GM23338 (cell line): ENCODE measurements at places on chromosomes 6 and 20. TPM values are rescaled to one million over a fixed set of nuclear protein-coding genes. Genes with fewer than 3 reads are reported as not detected.

Gene PAQR8
- 3.6 and 3.7 TPM in 2 replicates for polyA plus RNA-seq

Gene RSPO3
- 0.30 TPM in 1 of 2 replicates, not detected in the other for polyA plus RNA-seq

Gene F13A1
- 0.30 and 0.32 TPM in 2 replicates for polyA plus RNA-seq

Gene NCOA7
- polyA plus RNA-seq = 15.7 and 17.1 TPM in 2 replicates

Gene FAXC
- polyA plus RNA-seq = 15.2 and 15.7 TPM in 2 replicates

Gene ZC3H12D
- polyA plus RNA-seq = not detected in 2 replicates

Gene PACRG
- polyA plus RNA-seq = 0.52 and 0.68 TPM in 2 replicates

Gene TUBB2B
- polyA plus RNA-seq = 355 and 376 TPM in 2 replicates

Gene PREX1
- polyA plus RNA-seq = 2.4 and 2.6 TPM in 2 replicates

Gene CGA
- not detected in 2 replicates for polyA plus RNA-seq

Gene TCF21
- 0.05 and 0.19 TPM in 2 replicates for polyA plus RNA-seq

Gene SMIM26
- 308 and 363 TPM in 2 replicates for polyA plus RNA-seq

Gene ZBTB12
- 0.18 and 0.68 TPM in 2 replicates for polyA plus RNA-seq

Gene CTAGE9
- 0.13 TPM in 1 of 2 replicates, not detected in the other for polyA plus RNA-seq

Gene HLA-DRB5
- polyA plus RNA-seq = not detected in 2 replicates

Gene HDDC2
- polyA plus RNA-seq = 123 and 131 TPM in 2 replicates

Gene B3GAT2
- 0.92 and 1.7 TPM in 2 replicates for polyA plus RNA-seq

Gene C6orf52
- 3.8 and 4.4 TPM in 2 replicates for polyA plus RNA-seq

Gene DNAJC5
- polyA plus RNA-seq = 6.9 and 7.1 TPM in 2 replicates

Gene FKBP1C
- polyA plus RNA-seq = 0.70 and 0.91 TPM in 2 replicates

Gene LY6G6F
- not detected in 2 replicates for polyA plus RNA-seq

Gene LY86
- 0.28 and 0.29 TPM in 2 replicates for polyA plus RNA-seq

Gene PAX1
- not detected in 2 replicates for polyA plus RNA-seq

Gene IL17F
- polyA plus RNA-seq = 0.35 TPM in 1 of 2 replicates, not detected in the other

Gene C6orf47
- polyA plus RNA-seq = 9.4 TPM in 2 replicates

Gene CLIC5
- 0.08 and 0.12 TPM in 2 replicates for polyA plus RNA-seq

Gene E2F3
- polyA plus RNA-seq = 26.4 and 27.2 TPM in 2 replicates

Gene MEI4
- 0.10 and 0.23 TPM in 2 replicates for polyA plus RNA-seq

Gene GPSM3
- 5.5 and 5.9 TPM in 2 replicates for polyA plus RNA-seq

Gene CALHM5
- polyA plus RNA-seq = 0.02 and 0.03 TPM in 2 replicates

Gene ETV7
- 0.47 and 0.78 TPM in 2 replicates for polyA plus RNA-seq

Gene CAGE1
- 0.12 TPM in 1 of 2 replicates, not detected in the other for polyA plus RNA-seq

Gene NMBR
- polyA plus RNA-seq = not detected in 2 replicates
